ENCODE measurements at places on chromosomes 16 and 17.

DNA sequence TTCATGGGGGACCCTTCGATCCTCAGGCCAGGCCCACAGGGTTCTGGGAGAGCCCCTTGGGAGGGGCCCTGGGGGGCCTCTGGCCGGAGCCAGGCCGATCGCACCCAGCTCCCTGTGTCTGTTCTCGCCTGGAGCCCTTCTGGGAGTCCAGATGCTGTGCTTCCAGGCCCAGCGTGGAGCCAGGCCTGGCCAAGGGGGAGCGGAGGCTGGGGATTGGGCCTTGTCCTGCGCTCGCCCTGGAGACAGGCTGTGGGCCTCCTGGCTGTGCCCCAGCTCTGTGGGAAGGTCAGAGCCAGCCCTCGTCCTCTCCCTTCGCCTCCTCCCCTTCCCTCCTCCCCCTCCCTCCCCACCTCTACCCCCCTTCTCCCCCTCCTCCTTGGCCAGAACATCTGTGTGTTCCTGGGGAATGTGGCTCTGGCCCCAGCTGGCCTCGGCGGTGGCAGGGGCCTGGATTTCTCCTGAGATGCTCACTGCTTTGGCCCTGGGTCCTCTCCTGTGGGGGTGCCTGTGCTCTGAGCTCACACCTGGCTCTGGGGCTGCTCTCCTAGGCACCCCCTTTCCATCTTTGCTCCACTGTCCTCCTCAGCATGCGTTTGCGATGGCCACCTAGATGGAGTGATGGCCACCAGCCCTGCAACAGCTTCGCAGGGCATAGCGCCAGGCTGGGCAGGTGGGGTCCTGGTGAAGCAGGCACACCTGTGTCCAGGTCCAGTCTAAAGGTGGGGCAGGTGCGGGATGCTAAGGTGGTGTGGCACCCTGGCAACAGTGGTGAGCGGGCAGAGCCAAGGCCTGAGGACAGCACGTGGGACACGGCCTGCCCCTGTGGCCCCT, 90.6 kb upstream of the CIBAR2 start:
- peak; percentile 67 for DNase-seq

DNA sequence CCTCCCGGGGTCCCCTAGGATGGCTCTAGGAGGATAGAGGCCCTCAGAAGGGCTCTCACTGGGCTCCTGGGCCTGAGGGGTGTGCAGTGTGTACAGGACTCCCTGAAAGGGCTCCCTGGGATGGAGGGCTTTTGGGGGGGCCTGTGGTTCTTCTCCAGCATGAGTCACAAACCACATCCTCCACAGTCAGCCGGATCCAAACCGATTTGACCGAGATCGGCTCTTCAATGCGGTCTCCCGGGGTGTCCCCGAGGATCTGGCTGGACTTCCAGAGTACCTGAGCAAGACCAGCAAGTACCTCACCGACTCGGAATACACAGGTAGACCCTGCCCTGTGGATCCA, 4.5 kb downstream of the TRPV2 start:
- no peak for DNase-seq

DNA sequence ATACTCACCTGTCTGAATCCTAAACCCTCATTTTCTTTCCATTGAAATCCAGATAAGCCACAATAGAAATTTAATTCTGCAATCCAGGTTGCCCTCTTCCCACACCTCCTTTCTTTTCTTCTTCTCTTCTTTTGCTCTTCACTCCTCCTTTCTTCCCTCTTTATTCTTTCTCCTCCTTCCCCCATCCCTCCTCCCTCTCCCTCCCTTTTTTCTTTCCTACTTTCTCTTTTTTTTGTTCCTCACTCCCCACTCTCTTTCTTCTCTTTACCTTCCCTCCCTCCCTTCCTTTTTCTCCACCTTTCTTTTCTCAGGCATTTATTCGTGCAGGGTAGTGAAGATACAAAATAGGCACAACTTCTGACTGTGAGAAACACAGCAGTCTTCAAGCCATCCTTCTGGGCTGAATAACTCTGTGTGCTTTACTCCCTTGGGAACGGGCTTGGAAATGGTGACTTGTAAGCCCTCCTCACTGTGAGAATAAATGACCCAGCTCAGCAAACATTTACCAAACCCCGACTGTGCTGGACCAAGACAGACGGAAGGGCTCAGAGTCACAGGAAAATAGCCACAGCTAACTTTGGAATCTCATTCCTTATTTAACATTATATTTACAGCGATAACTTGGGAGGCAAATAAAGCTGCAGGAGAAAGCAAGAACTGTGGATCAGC, 140.8 kb downstream of the HAPSTR1 start:
- no peak for DNase-seq

DNA sequence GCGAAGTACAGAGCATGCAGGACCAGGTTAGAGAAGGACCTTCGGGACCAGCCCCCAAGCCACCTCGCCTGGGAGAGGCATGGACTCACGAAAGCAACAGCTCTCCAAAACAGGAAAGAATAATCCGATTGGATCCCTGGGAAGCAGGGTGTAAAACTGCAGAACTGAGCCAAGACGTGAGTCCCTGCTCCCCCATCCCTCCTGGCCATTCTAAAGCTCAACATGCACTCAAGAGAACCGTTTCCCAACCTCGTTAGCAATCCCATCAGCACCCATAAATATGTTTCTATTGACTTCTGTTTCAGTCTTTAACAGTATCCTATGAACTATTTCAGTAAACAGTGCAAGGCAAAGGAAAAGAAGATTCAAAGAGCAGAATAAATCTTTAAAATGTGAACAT, 167.0 kb downstream of the COPRS start:
- DNase-seq = no peak

DNA sequence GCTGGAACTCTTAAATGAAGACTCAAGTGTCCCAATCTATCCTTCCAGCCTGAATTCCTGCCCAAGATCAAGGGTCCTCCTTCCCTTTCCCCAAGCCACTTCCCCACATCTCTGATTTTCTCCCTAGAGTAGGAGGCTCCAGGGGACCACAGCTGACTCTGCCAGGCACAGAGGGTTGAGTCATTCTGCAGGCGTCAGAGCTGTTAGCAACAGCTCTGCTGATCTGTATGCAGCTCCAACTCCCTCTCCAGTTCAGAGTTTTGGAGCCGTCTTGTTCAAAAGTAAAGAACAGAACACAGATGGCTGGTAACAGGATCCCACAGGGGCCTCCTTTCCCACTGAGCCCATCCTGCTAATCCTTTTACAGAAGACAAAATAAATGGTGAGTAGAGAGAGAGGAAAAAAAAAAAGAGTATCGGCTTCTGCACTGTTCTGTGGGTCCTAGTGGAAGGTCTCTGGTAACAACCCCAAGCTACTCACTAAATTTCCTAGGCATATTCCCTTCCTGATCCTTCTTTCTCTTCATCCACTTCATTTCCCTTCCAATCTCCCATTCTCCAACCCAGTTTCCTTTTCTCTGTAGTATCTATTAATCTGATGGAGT, 13.4 kb upstream of the TAOK1 start:
- DNase-seq = no peak

DNA sequence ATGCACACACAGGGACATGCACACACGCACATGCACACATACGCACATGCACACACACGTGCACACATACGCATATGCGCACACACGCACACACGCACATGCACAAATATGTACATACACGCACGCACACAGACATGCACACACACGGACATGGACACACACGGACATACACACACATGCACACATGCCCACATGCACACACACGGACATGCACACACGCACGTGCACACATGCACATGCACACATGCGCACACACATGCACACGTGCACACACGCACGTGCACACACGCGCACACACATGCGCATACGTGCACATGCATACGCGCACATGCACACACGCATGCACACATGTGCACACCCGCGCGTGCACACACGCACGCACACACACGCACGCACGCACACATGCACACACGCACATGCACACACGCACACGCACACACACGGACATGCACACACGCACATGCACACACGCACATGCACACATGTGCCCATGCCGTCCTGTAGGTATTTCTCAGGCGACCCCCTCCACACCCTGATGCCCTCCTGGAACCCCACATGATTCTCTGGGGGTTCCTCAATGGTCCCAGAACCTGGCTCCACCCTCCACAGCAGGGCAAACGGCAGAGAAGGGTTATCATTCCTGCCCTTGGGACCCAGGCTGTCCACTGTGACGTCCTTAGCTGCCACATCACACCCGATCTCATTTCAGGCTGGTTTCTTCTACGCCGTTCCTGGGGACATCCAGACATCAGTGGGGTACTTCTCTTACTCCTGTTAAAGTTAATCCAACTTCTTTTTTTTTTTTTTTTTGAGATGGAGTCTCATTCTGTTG, 9.6 kb upstream of the RBFOX3 start:
- no peak for DNase-seq

DNA sequence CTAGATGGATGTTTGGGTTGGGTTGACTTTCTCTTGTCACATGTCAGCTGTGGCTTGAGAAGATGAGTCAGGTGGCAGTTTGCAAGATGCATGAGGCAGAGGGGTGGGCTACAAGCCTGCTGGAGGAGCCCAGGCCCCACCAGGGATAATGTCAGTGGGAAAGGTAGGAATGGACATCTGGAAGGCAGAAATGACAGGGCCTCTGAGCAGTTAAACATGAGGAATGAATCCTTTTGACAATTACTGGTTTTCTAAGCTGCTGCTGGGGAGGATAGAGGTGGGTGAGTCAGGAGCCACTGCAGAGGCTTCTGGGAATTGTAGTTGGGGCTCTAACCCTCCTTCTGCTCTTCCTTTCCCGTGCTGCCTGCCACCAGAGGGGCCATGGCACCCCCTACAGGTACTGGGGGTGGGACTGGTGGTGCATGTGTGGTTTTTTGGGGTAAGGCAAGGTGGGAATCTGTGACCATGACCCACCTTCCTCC, 15.7 kb downstream of the SLC52A1 start:
- no peak for DNase-seq

DNA sequence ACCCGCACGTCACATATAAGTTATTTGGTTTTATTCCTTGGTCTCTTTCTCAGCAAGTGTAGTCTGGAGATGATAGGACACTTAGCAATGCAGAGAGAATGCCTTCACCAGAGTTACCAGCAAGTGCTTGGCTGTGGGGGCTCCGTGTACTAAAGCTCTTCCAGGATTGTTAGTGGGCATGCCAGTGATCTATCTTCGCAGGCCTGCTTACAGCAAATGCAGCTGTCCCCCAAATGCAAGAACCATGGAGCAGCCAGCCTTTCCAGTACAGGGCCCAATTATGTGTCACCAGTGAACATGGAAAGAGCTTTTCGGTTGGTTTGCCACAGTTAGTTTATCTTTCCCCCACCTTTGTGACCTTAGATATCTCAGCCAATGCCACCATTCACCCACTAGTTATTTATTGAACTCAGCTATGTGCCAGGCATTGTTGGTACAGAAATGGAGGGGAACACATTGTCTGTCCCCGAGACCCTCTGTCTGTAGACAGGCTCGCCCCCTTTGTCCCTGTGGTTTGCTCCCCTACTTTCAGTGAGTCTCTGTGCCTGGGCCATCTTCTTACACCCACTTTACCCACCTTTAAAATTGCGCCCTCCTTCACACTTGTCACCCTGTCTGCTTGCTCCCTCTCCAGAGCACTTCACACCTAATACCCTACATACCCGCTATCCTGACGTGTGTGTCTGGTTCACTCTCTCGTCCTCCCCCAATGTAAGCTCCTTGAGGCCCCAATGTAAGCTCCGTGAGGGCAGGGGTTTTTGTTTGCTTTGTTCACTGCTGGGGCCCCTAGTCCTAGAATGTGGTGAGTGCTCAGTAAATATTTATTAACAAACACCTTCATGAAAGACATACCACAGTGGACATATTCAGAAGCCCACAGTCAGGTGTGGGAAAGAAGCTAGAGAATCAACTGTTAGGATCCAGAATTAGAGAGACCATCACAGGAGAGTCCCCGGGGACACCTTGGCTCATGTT, 13.3 kb downstream of the USP10 start:
- no peak for DNase-seq
